H4 (cell line): ENCODE measurements at places on chromosomes 11 and 22.

DNA sequence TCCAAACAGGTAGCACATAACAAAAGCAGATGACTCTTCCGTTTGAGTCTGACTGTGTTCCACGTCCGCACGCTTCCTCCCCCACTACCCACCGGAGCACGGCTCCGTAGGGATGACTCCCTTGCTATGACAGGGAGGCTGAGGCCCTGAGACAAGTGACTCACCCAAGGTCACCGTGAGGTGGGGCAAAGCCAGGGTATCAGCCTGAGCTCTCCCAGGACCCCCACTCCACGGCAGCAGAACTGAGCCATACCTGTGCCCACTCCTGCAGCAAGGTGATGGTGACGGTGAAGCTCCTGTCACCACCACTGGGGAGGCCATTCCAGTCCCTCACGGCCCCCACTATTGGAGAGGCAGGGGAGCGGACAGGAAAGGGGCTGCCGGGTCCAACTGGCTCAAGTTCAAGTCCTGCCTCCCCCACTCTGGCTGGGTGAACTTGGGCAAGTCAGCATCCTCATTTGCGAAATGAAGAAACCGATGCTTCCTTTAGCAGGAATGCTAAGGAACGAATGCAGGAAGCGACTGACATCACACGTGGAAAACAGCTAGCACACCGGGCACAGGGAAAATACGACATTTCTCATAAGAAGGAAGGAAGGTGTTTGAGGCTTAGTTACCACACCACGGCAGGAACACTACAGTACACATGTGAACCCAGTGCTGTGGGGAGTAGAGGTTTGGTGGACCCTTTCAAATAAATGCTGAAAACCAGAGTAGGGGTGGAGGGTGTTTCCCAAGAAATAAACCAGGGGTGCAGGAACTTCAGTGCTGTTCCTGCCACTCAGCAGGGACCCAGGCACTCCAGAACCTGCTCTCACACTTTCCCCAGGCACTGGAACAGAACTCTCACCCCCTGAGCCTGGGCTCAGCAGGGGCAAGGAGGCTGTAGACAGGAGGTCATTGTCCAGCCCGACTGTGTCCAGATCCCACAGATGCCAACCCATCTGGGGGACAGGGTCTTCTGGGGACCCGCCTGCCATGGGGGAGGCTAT, 32.4 kb upstream of the CBX7 start:
- no peak for DNase-seq

DNA sequence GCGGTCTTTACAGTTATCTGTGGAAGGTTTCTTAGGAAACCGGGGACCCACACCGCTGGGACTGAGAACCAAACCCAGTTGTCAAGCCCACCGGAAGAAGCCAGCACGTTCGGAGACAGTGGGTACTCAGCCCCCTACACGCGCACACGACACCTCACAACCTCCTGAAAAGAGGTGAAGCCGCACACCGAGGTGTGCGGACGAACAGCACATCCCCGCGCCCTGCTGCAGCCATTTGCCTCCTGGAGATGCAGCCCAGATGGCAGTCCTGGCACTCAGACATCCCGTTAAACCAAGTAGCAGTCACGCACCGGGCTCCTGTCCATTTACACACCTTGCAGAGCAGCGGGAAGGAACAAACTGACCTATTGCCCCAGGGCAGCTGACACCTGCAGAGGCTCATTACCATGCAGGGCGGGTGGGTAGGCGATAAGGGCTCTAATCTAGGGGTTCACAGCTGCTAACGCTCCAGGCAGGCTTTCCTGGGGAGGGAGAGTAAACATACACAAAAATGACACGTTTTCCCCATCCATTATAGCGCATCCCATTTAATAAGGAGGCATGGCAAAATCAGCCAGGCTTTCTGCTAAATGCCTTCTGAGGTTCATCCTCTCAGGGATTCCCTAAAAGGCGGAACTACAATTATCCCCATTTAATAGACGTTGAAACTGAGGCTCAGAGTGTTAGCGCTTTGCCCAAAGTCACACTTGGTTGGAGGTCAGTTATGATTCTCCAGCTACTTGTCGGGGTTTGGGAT, 864 bp upstream of the EHBP1L1 start:
- DNase-seq, result no peak

GRCh38 chr11:16080688-16081381, 275.5 kb downstream of the SOX6 start:
- DNase-seq, result no peak

DNA sequence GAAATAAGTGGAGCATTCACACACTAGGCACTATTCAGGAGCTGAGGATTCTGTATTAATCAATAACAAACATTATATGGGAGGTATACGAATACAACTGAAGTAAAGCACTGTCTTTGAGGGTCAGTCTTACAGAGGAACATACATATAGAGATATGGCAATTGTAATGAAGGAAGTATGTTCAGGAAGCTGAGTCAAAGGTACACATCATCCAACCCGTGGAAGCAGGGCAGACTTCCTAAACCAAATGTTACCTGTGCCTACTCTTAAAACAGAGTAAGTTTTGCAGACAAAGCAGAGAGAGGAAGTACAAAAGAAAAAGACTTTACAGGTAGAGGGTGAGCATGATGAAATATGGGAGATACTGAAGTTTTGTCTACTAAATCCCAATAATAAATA, 481.2 kb upstream of the ARHGAP42 start:
- DNase-seq, result no peak

DNA sequence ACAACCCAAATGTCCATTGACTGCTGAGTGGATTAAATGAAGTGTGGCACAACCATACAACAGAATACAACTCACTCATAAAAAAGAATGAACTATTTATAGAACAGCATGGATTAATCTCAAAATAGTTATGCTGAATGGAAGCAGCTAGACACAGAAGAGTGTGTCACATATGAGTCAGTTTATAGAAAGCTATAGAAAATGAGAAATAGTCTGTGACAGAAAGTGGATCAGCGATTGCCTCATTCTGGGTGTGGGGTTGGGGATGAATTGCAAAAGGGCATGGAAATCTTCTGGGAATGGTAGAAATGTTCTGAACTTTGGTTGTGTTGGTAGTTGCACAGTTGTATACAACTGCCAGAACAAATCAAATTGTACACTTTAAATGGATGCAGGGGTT, 37.4 kb downstream of the PRR5L start:
- DNase-seq, result no peak

GRCh38 chr11:17736579-17736893, 2.0 kb downstream of the KCNC1 start:
- DNase-seq, result no peak
